ENCODE measurements at places on chromosomes 4 and X.

- DNase-seq = no peak
Observed at GRCh38 chr4:13700021-13700857, 72.7 kb upstream of the BOD1L1 start.

DNA sequence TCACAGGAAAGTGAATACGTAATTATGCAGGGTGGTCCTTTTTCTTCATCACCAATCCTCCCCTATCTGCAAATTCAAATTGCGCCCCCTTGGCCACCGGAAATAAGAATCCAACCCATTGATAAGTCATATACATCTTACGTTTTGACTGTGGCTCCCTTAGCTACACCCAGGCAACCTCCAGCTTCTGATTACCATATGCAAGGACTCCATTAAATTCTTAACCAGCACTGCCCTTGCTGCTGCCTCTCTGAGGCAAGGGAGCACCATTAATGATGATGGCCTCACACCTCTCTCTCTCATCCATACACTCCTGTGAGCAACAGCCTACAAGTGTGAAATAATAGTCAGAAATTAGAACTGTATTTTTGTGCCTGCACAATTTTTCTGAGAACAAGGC is 106.0 kb upstream of the NOCT start:
- no peak for DNase-seq

DNA sequence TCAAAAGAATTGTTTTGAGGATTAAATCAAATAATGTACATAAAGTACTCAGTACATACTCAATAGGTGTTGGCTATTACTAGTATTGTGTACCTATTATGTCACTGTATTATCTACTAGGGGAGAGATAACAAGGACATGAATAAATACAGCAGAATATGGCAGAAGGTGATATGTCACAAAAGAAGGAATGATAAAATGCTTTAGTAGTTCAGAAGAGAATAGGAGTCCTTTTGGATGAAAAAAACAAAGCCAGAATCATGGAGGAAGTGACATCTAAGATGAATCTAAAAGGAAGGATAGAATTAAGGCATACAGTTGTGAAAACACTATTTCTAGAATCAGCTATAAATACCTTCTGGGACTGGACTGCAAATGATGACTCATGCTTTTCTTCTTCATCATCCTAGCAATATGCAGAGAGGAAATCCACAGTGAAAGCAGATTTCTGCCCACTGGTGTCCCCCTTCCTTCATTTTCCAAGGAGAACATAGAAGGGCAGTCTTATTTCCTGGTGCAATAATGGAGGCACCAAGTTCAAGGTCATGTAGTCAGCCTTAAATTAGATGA is 98.7 kb downstream of the GLUD2 start:
- no peak for DNase-seq

- no peak for DNase-seq
Observed at GRCh38 chr4:148239494-148239985, 202.7 kb downstream of the NR3C2 start.

- DNase-seq = no peak
Observed at GRCh38 chr4:186953599-186954260, 230.1 kb upstream of the FAT1 start.

GRCh38 chrX:13647709-13648212 is 5.2 kb upstream of the TCEANC start:
- DNase-seq = peak; percentile 13

GRCh38 chr4:115272594-115272993 is 159.2 kb upstream of the NDST4 start:
- no peak for DNase-seq

- DNase-seq = no peak
Observed at GRCh38 chrX:75883446-75883845, 98.4 kb upstream of the MAGEE2 start.

GRCh38 chr4:122814426-122814825 is 12.2 kb upstream of the FGF2 start:
- DNase-seq = no peak

- no peak for DNase-seq
Observed at GRCh38 chr4:28600958-28601357, 1740.3 kb downstream of the STIM2 start.

DNA sequence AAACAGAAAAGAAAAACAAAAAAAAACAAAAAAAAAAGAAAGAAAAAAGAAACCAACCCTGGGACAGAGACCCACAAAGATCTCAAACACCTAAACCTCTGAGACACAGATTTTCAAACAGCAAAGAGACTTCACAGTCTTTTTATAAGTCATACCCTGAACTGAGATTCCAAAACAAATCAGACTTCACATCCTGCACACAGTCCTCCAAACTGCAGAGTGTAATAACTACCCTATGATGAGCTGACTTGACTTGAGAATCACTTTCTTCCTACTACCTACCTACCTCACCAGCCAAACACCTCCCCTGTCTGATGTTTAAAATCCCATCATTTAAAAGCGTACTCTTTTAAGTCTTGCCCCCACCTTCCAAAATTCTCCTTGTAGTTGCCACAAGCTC is 25.2 kb upstream of the GLOD5 start:
- no peak for DNase-seq

- DNase-seq = no peak
Observed at GRCh38 chr4:61750810-61751209, 550.7 kb downstream of the ADGRL3 start.

GRCh38 chr4:103018391-103019307 is 856 bp downstream of the SLC9B1 start:
- DNase-seq = no peak

DNA sequence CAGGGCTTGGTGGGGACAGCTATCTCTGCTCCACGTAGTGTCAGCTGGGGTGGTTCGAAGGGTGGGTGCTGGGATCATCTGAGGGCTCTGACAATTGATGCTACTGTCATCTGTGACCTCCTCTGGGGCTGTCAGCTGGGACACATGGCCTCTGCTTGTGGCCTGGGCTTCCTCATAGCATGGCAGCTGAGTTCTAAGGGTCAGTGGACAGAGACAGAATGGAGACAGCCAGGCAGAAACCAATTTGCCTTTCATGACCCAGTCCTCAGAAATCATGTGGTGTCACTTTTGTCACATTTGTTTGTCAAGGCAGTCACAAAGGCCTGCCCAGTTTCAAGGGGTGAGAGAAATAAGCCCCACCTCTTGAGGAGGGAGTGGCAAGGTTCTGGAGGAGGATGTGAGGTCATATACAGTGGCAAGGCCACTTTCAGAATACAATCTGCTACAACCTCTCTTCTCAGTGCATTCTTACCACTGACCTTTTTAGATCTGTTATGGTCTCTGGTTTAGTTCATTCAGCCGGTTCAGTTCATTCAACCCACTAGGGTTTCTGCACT is 103.6 kb upstream of the BCOR start:
- DNase-seq = no peak

- DNase-seq = no peak
Observed at GRCh38 chrX:38352362-38352761, at the start of gene OTC. Gene OTC (plus strand): TSS chrX:38352604. CDS start chrX:38352697, 93 bp downstream.

- DNase-seq = no peak
Observed at GRCh38 chr4:121642876-121643585, 53.7 kb downstream of the ANXA5 start.

DNA sequence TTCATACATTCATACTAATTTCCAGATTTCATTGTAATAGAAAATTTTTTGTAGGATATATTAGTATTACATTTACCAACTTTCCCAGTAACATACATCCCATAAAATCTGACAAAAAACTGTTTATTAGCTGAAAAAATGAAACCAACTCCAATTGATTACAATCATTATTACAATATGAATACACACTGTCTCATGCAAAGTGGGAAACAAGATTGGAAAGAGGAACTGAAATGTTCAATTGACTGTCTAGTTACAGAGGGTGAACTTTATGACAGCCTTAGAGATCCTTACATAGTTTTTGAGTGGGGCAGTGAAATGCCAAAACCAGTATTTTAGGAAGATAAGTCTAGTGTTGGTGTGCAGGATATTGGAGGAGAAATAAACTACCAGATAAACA is 2.3 kb upstream of the AMBN start:
- no peak for DNase-seq

DNA sequence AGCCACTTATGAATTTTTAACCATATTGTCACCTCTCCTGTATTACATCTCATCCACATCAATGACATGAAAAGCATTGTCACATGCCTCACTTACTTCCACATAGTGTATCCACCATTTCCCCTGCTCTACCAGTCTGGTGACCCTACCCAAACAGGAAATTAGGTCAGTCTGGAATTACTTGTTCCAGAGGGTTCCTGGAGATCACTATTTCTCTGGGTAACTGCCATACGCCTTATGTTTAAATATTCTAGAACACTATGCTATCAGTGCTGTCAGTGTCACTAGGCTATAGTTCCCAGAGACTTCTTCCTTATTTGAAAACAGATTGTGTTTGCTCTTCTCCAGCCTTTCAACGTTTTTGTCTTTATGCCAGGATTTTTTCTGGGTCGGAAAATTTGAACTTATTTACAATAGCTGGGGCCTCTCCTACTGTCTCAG is 15.0 kb downstream of the SRPX2 start:
- no peak for DNase-seq

DNA sequence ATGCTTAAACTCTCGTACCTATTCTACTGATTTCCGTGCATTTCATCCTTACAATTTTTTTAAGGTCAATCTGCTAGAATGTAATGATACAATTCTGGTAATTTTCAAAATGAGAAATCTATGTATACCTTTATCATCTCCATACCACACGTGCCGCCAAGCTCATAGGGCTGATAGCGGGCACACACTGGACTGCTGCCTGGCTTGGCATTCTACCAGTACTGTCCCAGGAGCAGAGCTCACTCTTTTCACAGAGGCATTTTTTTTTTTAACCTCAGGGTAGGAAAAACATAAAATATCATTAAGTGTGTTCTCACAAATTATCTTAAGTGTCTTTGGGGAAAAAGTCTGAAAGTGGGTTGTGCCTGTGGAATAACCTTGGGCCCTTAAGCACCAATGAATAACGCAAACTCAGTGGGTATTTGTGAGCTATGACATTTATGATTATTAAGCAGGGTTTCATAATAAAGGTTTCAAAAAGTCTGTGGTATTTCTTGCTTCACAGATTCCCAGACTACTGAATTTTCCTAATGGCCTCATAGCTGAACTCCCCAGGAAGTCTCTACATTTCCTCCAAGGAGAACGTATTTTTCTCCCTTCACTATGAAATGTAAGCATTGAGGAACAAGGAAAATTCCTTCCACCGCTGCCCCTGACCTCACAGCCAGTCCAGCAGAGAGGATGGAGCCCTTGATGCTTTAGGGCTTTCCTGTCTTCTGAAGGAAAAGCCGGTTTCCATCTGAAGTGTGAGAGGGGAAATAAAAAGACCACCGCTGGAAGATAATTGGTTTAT is 125.2 kb downstream of the ELOVL6 start:
- DNase-seq = no peak

- no peak for DNase-seq
Observed at GRCh38 chr4:140372751-140373327, 607 bp upstream of the SCOC start.
